ENCODE measurements at places on chromosomes 3 and 15.

DNA sequence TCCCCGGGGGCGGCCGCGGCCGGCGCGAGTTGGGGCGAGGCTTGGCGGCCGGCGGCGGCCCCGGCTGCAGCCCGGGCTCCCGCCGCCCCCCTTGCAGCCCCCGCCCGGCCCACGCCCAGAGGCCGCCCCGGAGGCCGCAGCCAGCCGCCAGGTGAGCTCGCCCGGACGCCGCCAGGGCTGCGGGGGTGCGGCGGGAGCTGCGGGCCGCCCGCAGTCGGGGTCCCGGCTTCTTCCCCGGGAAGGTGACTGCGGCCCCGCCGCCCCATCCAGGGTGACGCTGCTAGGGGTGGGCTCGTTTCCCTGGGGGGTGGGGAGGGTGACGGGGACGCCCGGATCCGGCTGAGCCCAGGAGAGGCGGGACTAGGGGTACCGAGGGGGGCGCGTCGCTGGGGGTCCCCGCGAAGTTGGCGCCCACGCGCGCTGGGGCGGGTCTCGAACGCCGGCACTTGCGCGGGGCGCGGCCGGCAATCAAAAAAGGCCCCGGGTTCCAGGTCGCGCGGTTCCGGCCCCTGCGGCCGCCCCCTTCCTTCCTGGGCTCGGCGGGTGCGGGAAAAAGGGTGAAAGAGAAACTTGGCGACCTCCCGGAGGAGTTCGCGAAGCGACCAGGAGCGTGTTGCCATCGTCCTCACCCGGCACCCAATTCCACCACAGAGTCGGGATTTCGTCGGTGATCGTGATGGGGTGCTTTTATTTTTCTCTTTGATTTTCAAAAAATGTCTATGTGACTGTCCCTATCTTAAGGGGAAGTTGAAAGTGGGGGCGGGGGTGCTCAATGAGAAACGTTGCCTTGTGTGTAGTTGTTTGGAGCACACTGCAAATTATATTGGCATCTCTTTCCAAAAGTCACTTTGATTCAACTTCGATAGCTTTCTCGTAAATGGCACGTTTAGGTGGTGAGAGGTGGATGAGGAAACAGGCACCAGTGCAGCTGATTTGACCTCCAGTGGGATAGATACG lies 619 bp downstream of the ATXN7 start:
- DNase-seq, result peak; percentile 11

DNA sequence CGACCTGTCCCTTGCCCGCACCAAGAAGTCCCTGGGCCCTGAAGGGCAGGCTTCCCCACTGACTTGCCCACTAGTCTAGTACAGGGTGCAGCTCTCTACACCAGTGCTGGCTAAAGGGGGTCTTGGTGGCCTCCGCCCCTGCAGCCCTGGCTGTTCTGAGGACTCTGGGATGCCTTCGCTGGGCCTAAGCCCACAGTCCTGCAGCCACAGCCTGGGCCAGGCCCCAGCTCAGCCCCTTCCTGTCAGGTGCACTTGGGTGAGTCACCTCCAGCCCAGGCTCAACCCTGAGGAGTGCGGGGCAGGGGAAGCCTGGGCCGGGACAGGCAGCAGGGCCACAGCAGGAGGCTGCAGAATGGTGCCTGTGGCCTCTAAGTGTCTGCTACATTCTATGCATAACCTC lies 971 bp downstream of the C3orf22 start:
- no peak for DNase-seq

DNA sequence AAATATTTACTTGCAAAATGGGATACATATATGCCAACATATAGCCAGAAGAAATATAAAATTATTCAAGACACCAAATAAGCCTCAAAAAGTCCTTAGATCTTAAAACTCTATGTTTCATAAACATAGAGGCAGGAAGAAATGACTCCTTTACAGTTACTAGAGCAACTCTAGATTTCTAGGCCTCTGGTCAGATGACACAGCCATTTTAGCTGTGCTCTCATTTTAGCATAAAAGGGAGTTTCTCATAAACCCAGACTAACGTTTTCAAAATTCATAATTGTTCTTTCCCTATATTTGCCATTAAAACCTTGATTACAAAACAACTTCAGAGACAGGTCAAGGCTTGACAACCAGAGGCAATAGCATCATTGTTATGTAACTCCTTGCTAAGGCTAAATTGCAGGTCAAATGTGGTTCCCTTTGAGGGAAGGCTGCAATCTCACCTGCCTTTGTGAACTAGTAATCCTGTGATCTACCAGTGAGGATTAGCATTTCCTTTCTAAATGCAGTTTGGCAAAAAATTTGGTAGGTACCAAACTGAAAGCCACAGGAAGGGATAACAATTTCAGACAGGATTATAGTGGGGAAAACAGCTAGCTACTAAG lies 8.2 kb downstream of the THOC7 start:
- DNase-seq, result no peak

- no peak for DNase-seq
Measured at GRCh38 chr3:131033480-131034080, 6.9 kb downstream of the NEK11 start.

GRCh38 chr15:56913241-56913640 lies 5.2 kb upstream of the TCF12 start:
- no peak for DNase-seq

- no peak for DNase-seq
Measured at GRCh38 chr15:78407608-78408354, 30.2 kb upstream of the IREB2 start.

DNA sequence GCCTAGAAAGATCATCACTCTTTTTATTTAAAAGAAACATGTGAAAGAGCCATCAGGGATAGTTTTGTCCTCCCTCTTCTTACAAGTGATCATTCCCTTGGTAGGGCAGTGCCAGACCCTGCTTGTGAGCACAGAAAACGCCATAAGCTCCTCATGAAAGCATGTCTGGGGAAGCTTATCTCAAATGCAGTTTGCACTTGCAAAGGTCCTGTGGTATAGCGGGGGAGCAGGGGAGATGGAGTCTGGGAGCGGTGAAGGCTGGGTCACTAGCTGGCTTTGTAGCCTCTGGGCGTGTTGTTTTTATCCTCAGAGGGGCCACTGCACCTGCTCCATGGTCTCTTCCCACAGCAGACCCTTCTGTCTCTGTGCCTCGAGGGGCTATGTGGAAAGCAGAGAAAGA lies 141.9 kb downstream of the IGF1R start:
- DNase-seq, result no peak

GRCh38 chr15:74406992-74407705 lies 26.6 kb downstream of the SEMA7A start:
- no peak for DNase-seq

DNA sequence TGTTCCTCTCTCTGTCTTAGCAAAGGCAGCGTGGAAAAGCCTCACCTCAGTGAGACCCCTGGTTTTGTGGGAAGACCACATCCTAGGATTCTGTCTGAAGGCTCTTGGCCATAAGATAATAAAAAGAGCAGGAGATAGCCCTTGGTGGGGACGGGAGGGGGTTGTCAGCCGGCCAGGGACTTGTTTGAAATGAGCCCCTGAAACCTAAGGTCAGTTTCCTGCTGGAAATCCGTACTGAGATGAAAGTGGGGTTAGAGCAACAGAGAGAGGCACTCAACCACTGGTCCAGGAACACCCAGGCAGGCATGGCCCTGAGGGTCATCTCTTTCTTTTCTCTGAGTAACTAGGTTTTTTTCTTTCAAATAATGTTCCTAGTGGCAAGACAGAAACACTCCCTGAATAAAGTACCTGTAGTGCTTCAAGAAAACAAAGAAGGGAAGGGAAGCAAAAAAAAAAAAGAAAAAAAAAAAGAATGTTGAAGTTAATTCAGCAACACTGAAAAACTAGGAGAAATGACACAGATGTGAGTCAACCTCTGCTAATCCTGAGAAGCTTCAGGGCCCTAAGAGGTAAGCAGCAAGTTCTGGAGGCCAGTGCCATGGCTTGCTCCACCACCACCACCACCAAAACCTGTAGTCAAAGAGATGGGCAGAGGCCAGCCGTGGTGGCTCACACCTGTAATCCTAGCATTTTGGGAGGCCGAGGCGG lies 3.2 kb downstream of the ITGB5 start:
- DNase-seq, result no peak

GRCh38 chr15:78372880-78373279 lies 32.7 kb downstream of the CRABP1 start:
- DNase-seq, result no peak

- DNase-seq, result no peak
Measured at GRCh38 chr3:20852712-20853111, 666.7 kb upstream of the SGO1 start.

DNA sequence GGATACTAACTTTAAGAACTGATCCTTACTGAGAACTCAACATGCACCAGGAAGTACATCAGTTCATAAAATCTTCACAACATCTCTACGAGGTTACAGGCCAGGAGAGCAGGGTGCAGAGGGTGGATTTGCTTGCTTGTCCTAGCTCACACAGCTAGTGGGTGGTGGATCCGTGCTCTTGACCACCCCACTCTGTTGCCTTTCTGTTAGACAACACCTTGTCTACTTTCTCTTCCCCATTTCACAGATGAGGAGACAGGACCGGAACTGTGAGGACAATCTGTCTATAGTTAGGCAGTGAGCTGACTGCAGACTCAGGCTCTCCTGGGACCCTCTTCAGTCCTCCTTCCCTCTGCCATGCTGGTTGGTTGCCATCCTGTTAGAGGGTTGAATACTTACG lies 221.7 kb upstream of the TLE3 start:
- no peak for DNase-seq

DNA sequence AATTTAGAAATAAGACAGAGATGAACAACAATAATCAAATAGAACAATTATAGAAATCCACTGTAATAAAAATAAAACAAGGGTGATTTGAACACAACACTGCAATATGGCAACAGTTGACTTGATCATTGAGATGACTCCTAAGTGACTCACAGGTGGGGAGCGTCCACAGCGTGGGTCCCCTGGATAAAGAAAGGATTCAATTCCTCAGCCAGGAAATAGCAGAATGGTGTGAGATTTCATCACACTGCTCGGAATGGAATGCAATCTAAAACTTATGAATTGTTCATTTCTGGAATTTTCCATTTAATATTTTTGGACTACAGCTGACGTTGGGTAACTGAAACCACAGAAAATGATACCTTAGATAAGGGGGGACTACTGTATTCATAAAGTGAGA lies 82.0 kb downstream of the CNTN3 start:
- DNase-seq, result no peak

GRCh38 chr3:10280177-10280529 lies 12.6 kb downstream of the GHRL start:
- DNase-seq, result no peak

DNA sequence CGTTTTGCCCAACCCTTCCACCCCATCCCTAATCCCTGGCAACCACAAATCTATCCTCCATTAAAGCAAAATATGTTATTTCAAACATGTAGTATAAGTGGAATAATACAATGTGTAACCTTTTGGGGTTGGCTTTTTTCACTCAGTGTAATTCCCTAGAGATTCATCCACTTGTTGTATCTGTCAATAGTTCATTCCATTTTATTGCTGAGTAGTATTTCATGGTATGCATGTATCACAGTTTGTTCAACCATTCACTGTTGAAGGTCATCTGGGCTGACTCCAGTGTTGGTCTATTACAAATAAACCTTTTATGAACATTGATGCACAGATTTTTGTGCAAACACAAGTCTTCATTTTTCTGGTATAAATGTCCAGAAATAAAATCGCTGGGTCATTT lies 38.8 kb downstream of the BSN start:
- DNase-seq, result no peak

DNA sequence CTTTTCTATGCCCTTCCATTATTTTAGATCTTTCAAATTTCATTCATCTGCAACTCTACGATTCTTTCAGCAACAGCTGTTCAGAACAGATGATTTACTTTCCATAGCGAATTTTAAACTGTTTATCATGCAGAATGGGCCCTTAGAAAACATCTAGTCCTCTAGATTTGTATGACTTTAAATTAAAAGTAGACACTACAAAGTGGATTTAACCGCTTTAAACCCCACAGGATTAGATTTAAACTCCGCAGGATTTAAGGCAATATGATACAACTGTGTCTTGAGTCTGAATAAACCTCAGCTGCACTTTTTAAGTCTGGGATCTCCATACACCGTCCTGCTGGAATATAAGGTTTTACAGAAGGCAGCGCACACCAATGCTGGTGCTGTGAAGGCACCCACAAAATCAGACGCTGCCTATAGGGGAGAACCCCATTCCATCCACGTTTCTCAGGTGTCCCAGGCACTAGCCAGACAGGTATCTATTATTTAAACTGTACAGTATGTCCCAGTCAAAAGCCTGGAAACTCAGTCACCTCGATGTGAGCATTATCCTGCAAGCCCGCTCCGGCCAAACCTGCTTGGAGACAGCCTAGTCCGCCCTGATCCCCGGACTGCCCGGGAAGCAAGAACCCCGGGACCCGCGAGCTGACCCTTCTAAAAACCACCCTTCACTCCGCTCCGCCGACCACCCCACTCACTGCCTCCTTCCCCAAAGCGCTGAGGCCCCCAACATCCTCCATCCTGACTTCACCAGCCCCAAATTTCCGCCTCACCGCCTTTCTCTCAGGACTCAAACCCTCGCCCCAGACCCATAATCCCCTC lies 768 bp downstream of the ANO10 start:
- DNase-seq, result no peak

- DNase-seq, result no peak
Measured at GRCh38 chr15:37046876-37047614, 53.3 kb downstream of the MEIS2 start.

DNA sequence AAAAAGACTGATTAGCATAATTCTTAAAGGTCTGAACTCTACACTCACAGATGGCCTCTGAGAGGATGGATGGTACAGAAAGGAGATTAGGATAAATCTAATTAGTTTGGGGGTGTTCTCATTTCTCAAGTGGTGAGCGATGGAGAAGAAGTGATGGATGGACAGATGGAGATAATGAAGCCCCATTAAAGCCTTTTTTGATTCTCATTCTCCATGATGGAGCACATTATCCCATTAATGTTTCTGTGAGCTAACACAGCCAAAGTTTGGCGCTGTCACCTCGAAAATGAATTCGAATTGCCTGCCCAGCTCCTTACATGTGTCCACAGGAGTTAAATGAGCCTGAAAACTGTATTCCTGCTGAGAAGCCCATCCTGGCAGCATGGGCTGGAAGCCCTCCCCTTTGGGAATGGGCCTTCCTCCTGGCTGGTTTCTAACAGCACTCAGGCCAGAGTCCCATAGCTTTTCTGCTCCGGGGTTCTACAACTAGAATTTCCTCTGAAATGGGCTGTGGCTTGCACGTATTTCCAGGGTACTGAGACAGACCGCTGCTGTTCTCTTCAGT lies 726.0 kb upstream of the CFAP20DC start:
- DNase-seq, result no peak

GRCh38 chr3:39150803-39151631 lies 2.4 kb downstream of the CSRNP1 start:
- no peak for DNase-seq

All from activated CD8-positive, alpha-beta memory T cell treated with anti-CD3 and anti-CD28 coated beads for 48 hours (primary cell).